ENCODE measurements at places on chromosomes 2 and 18.

DNA sequence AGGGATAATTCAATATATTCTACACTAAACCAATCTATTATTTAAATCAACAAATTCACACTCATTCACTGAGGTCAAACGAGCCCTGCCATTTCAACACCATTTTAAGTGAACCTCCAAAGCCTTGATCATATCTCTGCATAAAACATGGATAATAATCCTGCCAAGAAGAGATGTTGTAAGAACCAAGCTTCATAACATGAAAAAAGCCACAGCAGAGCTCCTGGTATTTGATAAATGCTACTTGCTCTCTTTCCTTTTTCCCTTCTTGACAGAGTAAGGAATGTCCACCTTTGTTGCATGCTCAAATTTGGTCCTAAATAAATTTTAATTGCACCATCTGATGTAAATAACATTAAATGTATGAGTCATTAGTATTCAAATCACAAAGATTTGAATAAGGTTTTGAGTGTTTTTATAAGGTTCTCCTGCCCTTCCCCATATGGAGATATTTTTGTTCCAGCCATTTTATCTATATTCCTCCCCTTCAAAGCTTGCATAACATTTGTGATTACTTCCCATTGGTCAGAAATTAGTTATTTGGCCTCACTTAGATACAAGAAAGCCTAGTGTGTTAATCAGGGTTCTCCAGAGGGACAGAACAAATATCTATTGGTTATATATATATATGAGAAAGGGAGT is 318.8 kb downstream of the RND3 start:
- DNase-seq, result no peak

DNA sequence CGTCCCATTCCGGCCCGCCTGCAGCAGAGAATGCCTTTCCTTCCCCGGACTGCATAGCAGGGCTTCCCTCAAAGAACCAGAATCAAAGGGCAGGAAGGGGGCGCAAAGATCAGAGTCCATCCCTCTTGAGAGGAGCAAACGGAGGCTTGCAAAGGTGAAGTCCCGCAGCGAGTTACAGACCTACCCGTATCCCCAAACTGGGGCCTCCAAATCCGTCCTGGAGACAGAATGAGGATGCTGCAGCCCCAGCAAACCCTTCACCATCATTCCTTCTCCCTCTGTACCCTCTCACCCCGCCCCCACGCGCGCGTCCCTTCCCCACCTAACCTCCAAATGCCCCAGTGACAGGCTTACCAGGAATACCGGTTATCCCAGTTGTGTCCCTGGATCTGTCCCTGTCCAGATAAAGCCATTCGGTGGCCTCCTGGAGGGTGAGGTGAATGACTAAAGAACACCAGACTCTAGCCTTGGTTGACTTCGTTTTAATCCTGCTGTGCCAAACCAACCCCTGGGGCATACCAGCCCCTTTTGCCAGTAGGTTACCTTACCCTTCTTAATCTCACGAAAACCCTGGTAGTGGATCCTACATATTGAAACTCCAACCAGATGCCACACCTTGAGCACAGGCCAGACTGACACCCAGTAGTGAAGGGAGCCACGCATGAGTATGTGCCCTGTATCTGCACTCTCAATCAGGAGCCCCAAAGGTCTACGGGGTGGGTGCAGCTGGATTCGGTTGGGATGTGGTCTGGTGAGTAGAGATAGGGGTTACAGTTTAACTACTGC is 961 bp upstream of the SLC40A1 start:
- no peak for DNase-seq

- no peak for DNase-seq
Measured at GRCh38 chr2:114056294-114057143, 166.6 kb downstream of the ACTR3 start.

DNA sequence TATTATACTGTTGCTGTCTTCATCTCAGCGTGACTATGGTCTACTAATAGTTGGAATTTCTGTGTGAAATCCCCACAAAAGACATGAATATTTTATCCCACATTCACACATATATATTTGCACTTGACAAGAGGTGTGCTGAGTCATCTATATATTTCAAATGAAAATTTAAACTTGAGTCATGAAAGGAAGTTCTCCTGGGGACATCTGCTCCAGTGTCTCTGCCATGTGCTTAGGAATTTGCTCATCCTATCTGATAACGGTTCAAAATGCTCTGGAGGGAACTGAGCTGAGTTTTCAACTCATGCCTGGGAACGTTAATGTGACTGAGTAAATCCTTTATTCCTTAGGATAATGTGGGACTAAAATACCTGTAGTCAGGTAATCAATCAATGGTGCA is 326.2 kb upstream of the MEX3C start:
- DNase-seq, result no peak

DNA sequence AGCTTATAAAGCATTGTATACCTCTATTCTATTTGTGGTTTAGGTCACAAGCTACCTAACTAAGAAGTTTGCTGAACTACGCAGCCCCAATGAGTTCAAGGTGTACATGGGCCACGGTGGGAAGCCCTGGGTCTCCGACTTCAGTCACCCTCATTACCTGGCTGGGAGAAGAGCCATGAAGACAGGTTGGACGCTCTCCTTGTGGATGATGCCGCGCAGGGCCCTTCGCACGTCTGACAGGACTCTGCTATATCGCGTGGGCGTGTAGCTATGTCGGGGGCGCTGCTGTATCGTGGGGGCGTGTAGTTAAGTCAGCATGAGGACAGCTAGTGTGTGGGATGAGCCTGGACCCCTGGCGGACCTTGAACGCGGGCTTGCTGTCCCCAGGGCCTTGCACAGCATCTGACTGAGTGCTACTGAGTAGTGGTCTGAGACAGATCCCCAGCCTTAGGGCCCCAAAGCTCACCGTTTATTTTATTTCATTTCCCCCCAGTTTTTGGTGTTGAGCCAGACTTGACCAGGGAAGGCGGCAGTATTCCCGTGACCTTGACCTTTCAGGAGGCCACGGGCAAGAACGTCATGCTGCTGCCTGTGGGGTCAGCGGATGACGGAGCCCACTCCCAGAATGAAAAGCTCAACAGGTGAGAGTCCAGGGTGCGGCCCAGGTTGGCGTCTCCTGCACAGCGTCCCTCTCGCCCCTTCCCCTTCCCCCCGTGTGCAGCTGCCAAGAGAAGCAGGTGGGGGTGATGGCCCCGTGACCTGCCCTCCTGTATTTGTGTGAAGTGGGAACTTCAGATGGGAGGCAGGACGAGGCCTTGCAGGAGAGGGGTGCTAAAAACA is 15.6 kb upstream of the CNDP1 start:
- DNase-seq, result no peak

DNA sequence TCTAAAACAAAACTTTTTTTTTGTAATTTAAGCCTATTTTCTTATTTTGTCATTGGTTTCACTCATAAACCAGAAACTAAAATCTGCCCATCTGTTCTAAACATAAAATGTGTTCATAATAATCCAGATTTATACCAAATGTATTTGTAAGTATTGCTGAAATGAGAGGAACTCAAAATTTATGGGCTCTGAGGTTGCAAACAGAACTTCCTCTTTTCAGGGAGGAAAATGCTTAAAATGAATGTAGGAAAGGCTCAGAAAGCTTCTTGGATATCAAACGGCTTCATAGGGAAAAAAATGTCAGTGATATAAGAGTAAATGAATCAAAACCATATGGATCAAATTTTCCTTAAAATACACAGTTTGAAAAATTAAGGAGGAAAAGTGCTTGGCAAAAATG is 83.9 kb downstream of the PAX3 start:
- no peak for DNase-seq

DNA sequence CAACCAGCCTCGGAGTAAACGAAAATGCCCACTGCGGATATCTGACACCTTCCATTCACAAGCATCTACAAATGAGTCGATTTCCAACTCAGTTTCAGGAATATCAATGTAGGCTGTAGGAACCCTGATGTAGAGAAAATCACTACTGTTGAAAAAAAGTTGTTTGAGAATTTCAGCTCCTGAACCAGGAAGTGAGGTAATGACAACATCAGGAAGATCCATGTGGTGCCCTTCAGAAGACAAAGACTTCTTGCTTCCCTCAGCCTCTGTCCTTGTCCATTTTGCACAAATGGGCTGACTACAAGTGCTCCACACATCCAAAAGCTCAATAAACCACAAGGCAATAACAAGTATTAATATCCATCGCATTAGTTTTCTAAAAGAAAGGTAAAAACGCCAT is 4.7 kb downstream of the DSEL start:
- no peak for DNase-seq

GRCh38 chr2:44137872-44138551 is 30.7 kb upstream of the PPM1B start:
- DNase-seq, result no peak

DNA sequence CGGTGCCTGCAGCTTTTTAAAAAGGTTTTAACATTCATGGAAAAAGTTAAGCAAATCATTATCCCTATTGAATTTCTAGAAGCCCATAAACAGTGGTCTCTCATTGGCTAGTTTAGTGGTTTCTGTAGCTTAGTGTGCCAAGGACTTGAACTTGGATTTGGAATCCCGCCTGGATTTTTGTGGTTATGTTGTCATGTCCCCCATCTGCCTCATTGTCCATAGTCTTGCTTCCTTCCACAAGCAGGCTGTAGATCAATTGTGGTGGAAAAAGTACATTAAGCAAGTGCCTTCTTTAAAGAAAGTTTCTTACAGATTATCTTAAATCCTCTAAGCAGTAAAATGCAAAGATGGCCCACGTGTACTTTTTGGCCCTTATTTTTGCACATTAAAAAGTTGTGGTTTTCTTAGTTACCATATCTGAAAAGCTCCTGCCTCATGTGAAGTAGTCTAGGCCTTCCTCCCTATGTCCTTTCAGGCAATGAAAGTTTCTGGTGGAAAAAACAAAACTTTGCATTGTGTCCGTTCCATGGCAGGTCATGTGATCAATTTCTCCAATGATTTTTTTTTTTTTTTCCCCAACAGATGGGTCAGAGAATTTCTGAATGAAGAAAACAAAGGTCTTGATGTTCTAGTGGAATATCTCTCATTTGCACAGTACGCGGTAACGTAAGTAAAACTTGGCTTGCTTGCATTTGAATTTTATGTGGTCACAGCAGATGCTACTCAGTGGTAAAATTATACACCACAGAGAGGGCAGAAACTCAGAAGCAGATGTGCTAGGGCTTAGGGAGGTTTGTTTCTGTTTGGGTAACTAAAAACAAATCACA is 158.9 kb downstream of the PRPF40A start:
- no peak for DNase-seq

- DNase-seq, result no peak
Measured at GRCh38 chr18:7600528-7601245, 33.6 kb downstream of the PTPRM start.

DNA sequence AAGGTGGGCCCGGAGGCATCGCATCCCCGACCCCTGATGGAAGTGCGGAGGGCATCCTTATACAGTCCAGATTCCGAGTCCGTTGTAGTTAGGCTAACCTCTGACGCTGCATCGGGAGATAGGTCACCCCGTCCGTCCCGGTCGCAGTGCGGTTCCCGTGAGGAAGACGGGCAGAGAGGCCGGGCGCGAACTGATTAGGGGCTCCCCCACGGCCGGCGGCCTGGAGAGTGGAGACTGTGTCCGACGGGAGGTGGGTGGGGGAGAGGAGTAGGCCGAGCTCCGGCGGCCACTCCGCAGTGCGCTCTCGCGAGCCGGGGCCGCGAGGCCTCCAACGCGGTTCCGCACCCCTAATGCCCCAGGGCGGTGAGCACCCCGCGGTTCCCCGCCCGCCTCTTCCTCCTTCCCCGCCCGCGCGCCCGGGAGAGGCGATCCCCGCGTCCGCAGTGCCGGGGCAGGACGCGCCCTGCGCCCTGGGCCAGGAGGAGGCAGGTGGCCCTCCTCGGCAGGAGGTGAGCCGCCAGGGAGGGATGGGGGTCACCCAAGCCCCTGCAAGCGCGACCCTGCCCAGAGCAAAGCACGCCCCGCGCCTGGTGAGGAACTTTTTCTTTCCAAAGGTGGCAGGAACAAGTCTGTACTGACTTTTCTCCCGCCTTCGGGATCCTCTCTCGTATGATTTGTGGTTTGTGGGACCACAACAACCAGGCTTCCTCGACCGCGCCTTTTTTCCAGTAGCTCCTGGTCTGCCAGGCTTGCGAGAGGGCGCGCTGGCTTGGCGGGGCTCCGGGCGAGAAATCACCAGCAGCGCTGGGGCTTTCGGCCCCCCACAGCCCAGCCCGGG is 1.4 kb upstream of the SP5 start:
- no peak for DNase-seq

Data from stimulated activated CD8-positive, alpha-beta memory T cell treated with anti-CD3 and anti-CD28 coated beads, Interleukin-7, amount 100 ng/mL, for 1 hour (primary cell).